ENCODE measurements at places on chromosomes 12 and 14.

DNA sequence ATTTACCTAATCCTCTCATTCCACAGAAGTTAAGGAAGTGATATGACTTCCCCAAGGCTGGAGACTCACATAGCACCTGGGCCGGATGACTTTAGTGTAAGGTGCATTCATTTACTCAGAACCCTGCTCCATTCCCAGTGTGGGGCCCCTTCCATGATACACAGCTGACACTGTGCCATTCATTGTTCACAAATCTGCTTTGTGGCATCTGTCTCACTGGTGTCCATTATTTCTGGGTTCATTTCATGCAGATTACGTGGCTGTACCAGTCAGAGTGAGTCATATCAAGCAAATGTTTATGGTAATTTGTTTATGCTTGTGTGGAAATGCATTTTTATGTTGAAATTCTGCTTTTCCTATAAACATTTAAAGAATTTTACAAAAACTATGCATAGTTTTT, 5.2 kb downstream of the ANO4 start:
- DNase-seq: no peak

- no peak for DNase-seq
Observed at GRCh38 chr12:81416571-81416970, 338.7 kb downstream of the ACSS3 start.

- DNase-seq: no peak
Observed at GRCh38 chr12:11780521-11781101, 131.1 kb downstream of the ETV6 start.

GRCh38 chr12:109757671-109758265, 44.1 kb downstream of the FAM222A start:
- no peak for DNase-seq

GRCh38 chr14:51561141-51561540, 90.6 kb upstream of the FRMD6 start:
- DNase-seq: no peak

All from activated gamma-delta T cell treated with anti-CD3 and anti-CD28 coated beads, Interleukin-2, amount 50 U/mL, for 16 hours (primary cell).